ENCODE measurements at places on chromosomes 1 and 21.
A peak's percentile ranks its signal among the peaks of the same experiment; 100 is the strongest.

GRCh38 chr1:210787800-210788199 lies 346.1 kb downstream of the KCNH1 start:
- DNase-seq, result no peak

DNA sequence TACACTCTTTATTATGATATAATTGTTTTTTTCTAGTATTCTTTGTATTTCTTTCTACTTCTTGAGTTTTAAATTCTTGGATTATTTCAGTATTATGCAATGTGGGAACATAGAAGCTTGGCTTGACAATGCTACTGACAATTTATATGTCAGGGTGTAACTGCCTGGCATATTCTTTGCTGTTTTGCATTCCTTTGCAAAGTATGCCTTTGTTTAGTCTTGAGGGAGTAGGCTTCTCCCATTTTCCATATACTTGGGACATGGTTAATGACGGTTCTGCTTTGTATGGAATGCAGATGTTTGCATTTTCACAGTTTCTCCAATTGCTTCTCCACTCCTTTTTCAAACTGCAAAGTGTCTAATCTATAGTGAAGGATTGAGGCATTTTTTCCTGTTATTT lies 109.8 kb downstream of the HMCN1 start:
- no peak for DNase-seq

GRCh38 chr1:178241837-178242236 lies 147.9 kb downstream of the RASAL2 start:
- DNase-seq, result no peak

DNA sequence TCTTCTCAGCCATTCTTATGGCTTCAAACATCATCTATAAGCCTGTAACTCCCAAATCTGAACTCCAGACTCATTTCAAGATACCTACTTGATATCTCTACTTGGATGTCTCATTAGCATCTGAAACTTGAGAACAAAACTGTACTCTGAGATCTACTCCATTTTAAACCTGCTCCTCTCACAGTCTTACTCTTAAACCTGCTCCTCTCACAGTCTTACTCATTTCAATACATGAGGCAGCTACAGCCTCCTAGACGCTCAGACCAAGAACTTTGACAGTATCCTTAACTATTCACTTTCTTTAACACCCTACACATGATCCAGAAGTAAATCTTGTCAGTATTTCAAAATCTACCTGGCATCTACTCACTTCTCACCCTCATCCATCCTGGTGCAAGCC lies 54.3 kb downstream of the NBPF6 start:
- no peak for DNase-seq

DNA sequence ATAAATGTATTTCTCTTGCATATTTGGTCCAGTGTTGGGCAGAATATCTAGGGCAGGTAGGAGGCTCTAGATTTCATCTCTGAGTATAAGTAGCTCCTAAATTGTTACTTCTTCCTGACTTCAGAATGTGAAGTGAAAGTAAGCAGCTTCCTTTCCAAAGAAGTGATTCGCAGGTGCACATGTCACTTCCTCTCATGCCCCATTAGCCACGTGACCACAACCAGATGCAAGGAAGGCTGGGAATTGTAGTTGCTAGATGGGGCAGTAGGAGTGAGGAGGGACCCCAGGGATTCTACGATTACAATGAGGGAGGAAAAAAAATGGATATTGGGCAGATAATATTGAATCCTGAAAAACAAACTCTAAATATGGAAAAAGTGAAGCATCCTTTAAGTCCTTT lies 113.2 kb upstream of the CYYR1 start:
- no peak for DNase-seq

GRCh38 chr1:222387007-222387814 lies 160.7 kb downstream of the HHIPL2 start:
- DNase-seq, result no peak

DNA sequence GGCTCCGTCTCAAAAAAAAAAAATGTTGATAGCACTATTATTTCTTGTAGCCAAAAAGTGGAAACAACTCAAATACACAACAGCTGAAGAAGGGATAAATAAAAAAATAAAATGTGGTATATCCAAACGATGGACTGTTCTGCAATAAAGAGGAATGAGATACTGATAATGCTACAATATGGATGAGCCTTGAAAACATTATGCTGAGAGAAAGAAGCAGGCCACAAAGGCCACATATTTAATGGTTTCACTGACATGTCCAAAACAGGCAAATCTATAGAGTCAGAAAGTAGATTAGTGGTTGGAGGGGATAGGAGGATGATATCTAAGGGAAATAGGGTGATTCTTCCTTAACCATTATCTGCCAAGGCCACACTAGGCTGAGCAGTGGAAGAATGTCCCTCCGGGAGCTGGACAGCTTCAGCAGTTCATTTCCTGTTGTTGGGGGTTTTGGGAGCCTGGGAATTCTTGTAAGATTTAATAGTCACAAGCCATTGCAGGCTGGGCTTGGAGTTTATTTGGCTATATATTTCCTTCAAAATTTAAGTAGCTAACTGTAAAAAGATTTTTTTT lies 53.5 kb downstream of the ST3GAL3 start:
- no peak for DNase-seq

- no peak for DNase-seq
Measured at GRCh38 chr1:94614168-94614815, 72.7 kb upstream of the F3 start.

DNA sequence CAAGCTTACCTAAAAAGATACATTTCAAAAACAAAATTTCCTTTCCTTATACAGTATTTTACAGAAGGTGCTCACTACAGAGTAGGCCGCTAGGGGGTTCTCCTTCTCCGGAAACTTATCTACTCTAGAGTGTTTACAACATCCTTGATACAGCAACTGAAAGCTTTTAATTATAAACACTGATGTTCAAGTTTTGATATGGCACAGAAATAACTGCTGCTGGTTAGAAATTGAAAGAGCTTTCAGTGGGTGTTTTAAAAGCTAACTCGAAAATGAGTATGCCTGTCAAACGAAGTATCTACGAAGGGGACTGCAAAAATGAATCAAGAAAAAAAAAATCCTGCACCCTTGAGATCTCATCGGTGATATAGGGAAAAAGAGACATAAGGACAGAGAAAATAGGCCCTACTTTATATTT lies 1.0 kb downstream of the YOD1 start:
- no peak for DNase-seq

DNA sequence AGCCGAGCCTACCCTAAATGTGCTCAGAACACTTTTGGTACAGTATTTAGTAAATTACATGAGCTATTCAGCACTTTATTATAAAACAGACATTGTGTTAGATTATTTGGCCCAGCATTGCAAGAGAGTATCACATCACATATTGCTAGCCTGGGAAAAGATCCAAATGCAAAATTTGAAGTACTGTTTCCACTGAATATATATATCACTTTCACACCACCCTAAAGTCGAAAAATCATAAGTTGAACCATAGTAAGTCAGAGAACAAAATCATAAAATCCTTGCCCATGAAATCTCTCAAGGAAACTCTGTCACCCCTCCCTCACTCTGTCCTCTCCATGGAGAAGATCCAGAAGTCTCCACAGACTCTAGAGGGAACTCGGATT lies 33.1 kb downstream of the RGS8 start:
- no peak for DNase-seq

GRCh38 chr1:220922951-220923350 lies 43.7 kb downstream of the HLX start:
- no peak for DNase-seq

DNA sequence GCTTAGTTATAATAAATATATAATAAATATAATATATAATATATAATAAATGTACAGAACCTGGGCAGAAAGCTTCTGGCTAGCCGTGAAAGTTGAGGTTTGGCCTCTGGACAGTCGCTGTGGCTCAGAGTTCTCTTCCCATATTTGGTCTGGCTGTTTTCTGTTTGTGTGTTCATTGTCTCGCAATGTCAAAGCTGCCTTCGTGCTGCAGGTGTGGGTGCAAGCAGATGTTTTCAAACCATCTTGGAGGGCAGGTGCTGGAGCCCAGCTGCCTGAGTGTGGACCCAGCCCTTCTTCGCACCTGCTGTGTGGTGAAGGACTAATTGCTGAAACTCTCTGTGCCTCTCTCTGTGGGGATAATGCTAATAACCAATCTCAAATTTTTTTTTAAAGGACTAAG lies 3.6 kb upstream of the CSTB start:
- DNase-seq, result no peak

GRCh38 chr1:2580691-2581090 lies 5.9 kb upstream of the PRXL2B start:
- DNase-seq, result no peak

DNA sequence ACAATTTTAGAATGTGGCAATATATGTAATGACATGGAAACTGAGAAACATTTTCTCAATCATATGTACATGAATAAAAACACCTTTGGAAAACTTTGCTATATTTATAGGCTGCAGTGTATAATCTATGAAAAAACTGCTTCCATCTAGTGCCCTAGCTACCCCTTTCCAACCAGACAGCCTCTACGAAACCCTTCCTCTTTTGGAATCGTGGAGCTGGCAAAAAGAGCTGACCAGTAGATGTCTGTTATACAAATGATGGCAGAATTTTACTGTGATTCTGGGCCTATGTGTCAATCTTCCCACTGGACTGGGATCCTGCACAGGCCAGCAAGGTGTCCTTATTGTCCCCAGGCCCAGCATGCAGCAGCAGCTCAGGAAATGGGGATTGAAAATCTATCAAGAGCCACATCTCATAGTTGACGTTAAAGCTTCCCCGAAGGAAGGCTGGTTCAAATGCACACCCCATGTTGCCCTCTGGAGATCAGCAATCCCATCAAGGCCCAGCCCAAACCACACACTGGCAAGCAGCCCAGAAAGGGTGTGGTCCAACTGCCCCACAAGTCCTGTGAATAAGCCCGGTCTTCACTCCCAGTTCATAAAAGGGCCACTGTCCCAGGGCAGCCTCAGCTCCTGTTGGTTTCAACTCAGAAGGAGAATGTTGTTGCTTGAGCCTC lies 8.8 kb upstream of the FAM20B start:
- DNase-seq, result peak; percentile 95

- DNase-seq, result no peak
Measured at GRCh38 chr1:14848625-14849024, 250.1 kb downstream of the KAZN start.

DNA sequence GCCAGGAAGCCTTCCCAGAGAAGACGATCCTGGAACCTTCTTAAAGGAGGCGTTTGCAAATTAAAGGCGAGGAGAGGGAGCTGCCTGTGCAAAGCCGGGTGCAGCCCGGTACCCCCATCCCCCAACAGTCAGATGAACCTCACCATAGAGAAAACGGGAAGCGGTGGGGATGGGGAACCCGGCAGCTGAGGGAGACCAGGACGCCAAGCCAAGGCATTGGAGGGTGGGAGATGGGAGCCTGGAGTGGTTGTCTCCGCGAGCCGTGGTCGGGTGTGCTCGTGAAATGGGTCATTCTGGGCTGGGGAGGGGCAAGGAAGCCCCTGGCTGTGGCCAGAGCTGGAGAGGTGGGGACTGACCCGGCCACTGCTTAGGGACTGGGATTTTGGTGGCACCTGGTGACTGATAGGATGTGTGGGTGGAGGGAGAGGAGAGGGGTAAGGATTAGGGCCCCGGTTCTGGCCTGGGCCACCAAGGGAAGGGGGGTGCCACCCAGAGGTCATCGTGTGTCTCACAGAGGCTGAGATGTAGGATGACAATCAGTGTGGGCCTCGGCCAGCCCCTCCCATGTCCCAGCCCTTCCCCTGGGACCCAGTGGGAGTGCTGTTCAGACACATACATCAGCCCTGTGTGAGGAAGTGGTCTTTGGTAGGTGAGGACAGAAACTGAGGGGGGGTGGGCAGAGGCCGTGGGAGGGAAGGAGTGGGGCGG lies 676 bp upstream of the PADI2 start:
- no peak for DNase-seq

DNA sequence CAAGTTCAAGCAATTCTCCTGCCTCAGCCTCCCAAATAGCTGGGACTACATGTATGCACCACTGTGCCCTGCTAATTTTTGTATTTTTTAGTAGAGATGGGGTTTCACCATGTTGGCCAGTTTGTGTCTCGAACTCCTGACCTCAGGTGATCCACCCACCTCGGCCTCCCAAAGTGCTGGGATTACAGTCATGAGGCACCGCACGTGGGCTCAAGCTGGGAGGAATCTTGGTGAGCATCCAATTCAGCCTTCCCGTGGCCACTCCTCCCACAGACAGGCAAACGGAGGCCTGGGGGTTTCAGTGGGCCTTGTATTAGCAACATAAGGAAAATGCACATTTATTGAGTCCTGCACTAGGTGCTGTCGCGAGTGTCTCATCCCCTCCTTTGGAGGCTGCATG lies 24.5 kb upstream of the VWA5B1 start:
- no peak for DNase-seq

- DNase-seq, result no peak
Measured at GRCh38 chr1:86194491-86195034, 38.0 kb upstream of the COL24A1 start.

DNA sequence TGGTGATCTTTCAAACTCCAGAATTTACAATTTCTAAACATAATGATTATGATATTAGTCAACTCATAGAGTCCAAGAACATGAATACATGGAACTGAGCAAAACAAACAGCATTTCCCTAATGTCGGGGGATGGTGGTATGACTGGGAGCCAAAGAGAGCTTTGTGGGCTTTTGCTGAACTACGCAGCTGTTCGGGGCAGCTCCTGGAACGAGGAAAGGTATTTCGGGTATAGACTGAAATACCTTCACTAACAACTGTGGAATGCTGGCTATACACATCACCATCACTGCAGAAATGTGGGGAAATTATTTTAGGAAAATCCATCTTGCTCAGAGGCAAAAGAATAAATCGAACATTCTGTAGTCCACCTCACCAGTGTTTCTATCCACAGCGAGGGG lies 30.2 kb upstream of the VPS26C start:
- no peak for DNase-seq

GRCh38 chr1:41476807-41477361 lies 7.6 kb downstream of the EDN2 start:
- DNase-seq, result peak; percentile 47

- DNase-seq, result no peak
Measured at GRCh38 chr21:38561613-38562581, 63.6 kb upstream of the ERG start.

DNA sequence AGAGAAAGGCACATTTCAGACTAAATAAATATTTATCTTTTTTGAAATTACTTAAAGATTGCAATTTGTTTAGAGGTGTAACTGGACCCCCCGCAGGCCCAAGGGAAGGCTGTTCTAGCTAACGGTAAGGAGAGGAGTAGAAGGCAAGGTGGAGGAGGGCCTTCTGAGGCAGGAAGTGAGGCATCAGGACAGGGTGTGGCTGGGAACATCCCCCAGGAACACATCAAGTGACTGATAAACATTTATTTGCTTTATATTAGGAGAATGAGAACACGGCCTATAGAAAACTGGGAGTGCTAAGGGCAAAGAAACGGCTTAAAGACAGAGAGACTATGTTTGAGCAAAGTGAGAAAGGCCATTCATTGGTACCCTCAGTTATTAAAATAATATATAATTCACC lies 23.2 kb downstream of the HIVEP3 start:
- DNase-seq, result no peak

DNA sequence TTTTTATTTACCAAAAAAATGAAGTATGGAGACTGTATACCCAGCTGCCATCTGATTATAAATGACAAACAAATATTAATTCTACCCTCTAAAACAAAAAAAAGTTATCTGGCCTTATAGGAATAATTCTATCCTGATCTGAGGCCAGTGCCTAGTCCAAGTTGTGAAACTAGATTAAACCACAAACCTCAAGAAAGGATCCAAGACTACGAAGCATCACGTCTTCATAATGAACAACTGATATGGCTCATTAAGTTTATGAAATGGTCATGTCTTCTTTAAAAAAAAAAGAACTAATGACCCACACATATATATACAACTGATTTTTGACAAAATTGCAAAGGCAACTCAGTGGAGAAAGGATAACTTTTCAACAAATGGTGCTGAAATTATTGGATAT lies 32.4 kb upstream of the CTTNBP2NL start:
- no peak for DNase-seq

- no peak for DNase-seq
Measured at GRCh38 chr21:15206514-15206913, 141.7 kb upstream of the NRIP1 start.

GRCh38 chr1:211829343-211830054 lies 1.1 kb downstream of the LPGAT1 start:
- DNase-seq, result peak; percentile 44
